Stimulated activated CD8-positive, alpha-beta memory T cell treated with anti-CD3 and anti-CD28 coated beads, Interleukin-4, amount 100 ng/mL, for 4 hours (primary cell): ENCODE measurements at places on chromosomes 1 and 21.

DNA sequence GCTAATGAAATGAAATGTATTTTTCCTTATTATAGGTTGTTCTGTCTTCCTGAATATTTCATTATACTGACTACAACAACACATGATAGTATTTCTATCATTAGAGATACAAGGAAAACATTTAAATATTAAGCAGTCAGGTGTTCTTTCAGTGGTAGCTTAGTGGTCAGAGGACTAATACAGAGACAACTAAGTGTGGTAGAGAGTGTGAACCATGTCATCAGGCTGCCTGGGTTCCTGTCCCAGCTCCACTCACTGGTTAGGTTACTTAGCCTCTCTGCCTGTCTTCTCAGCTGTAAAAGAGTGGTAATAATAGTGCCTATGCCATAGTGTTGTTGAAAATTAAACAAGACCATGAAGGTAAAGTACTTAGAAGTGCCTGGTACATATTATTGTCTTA lies 3.9 kb downstream of the UAP1 start:
- no peak for DNase-seq

GRCh38 chr1:181206979-181207790 lies 118.7 kb downstream of the IER5 start:
- no peak for DNase-seq

DNA sequence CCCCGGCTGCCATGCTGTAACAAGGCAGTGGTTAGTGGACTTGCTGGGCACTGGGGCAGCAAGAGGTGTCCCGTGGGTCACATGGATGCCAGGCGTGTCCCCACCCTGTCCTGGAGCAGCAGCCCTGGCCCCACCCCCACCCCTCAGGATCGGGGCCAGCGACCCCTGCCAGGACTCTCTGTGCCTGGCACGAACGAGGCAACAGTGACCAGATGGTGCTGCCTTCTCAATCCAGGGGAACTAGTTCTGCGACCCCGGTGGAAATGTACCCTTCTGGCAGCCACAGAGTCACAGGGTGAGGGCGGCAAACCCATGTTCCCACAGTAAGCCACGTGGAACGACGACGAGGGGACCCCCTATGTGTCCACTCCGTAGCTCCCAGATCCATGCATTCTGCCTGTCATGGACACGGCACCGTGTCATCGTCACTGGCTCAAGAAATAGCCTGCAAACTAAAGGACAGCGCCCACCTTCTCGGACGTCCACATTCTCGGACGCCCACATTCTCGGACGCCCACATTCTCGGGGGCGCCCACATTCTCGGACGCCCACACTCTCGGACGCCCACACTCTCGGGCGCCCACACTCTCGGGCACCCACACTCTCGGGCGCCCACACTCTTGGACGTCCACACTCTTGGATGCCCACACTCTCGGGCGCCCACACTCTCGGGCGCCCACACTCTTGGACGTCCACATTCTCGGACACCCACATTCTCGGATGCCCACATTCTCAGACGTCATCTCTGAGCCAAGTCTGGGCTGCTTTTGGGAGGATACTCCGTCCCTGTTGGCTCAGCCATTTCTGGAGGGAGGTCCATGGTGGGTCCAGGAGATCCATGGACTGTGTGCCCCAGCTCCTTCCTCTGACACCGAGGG lies 19.6 kb upstream of the ACTRT2 start:
- no peak for DNase-seq

GRCh38 chr1:241808265-241808664 lies 39.7 kb upstream of the EXO1 start:
- no peak for DNase-seq

GRCh38 chr21:36553406-36553805 lies 73.5 kb upstream of the CLDN14 start:
- no peak for DNase-seq
